ENCODE measurements at places on chromosomes 3 and 15.

DNA sequence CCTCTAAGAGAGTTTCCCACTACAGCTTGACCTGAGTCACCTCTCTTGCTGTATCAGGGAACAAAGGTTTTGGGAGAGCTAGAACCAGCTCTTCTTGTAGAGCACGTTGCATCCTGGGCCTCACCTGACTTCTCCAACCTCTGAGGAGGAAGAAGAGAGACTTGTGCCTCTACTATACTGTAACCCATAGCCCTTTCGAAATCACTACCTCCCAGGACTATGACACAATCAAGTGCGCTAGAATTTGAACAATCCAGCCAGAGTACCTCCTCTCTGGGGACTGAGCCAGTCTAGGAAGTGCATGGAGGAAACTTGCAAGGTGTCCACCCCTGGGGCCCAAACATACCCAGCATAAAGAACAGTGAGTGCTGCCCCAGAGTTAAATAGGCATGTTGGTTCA is 192.8 kb upstream of the BHLHE40 start:
- DNase-seq: no peak

DNA sequence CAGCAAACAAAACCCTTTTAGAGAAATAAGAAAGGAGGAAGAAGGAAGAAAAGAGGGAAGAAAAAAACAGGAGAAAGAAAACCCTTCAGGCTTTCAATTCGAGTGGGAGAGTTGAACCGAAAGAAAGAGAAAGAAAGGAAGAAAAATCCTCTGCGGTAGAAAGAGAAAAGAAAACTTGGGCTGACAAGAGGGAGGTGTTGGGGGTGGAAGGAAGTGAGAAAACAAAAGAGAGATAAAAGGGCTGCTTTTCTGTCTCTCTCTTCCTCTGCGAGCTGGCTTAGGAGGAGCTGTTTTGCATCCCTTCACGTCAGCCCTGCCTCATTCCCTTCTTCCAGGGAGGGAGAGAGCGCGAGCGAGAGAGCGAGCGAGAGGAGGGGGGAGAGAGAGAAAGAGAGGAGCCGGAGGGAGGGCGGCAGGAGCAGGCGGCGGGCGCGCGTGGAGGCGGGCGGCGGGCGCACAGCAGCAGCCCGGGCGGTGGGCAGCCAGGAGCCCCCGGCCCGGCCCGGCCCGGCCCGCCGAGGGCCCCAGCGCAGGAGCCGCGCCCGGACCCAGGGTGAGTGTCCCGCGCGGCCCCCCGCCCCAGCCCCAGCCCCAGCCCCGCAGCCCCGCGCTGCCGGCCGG is at the start of gene ZNF710:
TSS of gene ZNF710 (plus strand) at position 263 of the 621 bp plus-strand sequence. CDS start 65,814 bp downstream, outside the sequence.
- peak; percentile 44 for DNase-seq

DNA sequence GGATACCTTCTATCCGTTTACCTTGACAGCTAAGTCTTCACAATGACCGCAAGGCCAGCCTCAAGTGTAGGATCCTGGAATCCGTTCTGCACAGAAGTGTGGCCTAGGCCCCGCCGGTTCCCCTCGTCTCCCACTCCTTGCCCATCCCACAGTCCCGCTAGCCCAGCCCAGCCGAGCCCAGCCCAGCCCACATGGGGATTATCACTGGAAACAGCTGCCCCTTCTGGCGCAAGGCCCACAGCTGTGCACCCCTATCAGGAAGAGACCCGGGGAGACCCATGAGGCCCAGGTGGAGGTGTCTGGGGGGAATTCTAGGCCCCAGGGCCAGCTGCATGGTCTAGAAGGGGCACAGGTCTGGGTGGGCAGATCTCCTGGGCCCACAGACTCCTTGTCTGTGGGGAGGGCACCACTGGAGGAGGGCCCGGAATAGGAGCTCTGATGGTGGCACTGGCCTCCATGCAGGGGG is 27.9 kb upstream of the KLF13 start:
- DNase-seq: no peak

- no peak for DNase-seq
Measured at GRCh38 chr15:78056714-78057269, 20.7 kb downstream of the TBC1D2B start.

DNA sequence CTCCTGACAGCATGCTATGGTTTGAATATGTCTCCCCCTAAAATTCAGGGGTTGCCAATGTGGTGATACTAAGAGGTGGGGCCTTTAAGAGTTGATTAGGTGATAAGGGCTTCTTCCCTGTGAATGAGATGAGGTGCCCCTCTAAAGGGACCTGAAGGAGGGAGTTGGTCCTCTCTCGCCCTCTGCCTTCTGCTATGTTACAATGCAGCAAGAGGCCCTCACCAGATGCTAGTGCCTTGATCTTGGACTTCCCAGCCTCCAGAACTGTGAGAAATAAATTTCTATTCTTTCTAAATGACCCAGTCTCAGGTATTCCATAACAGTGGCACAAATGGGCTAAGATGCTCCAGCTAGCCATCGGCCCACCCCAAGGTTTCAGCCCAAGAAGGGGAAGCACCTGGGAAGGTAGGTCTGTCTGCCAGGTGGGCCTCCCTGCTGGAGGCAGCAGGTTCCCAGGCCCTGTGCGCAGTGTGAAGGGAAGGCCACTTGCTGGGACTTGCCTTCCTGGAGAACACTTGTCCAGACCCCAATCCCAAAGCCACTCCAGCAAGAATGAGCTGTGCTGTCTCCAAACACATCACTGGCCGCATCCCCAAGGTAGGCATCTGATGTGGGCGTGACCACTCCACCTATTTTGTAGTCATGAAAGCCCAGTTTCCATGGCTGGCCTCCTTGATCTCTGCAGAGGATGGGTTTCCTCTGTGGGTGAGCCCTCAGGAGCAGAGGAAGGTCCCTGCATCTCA is 9.0 kb downstream of the TGM4 start:
- DNase-seq: no peak

DNA sequence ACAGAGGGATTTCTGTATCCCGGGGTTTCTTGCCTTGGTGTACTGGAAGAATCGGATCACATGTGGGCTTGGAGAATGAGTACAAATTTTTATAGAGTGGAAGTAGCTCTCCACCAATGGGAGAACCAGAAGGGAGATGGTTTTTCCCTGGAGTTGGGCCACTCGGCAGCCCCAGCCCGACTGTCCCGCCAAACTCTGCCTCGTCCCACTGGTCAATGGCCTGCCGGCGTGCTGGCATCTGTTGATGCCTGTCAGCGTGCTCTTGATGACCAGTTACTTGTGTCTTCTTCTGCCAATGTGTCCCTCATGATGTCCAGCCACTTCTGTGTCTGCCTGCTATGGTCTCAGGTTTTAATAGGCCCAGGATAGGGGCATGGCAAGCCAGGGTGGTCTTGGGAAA is 100.5 kb downstream of the CFAP44 start:
- DNase-seq: no peak

DNA sequence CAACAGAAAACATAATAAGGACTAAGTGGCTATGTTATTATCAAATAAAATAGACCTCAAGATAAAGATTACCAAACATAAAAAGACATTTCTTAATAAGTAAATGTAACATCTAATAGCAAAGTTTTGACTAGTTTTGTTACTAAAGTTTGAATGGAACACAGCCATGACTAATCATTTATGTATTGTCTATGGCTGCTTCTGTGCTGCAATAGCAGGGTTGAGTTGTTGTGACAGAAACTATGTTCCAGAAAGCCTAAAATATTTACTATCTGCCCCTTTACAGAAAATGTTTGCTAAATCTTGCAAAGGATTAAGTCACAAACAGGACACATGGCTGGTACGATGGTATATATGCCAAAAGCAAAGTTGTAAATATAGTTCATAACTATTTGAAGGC is 37.9 kb upstream of the MYH15 start:
- DNase-seq: no peak

- DNase-seq: no peak
Measured at GRCh38 chr3:50419595-50420370, 60.5 kb upstream of the TMEM115 start.

Data from stimulated activated CD4-positive, alpha-beta T cell treated with anti-CD3 and anti-CD28 coated beads, Interleukin-2, amount 100 ng/mL, for 24 hours (primary cell).